ENCODE measurements at places on chromosomes 1 and 21.
A peak's percentile ranks its signal among the peaks of the same experiment; 100 is the strongest.

DNA sequence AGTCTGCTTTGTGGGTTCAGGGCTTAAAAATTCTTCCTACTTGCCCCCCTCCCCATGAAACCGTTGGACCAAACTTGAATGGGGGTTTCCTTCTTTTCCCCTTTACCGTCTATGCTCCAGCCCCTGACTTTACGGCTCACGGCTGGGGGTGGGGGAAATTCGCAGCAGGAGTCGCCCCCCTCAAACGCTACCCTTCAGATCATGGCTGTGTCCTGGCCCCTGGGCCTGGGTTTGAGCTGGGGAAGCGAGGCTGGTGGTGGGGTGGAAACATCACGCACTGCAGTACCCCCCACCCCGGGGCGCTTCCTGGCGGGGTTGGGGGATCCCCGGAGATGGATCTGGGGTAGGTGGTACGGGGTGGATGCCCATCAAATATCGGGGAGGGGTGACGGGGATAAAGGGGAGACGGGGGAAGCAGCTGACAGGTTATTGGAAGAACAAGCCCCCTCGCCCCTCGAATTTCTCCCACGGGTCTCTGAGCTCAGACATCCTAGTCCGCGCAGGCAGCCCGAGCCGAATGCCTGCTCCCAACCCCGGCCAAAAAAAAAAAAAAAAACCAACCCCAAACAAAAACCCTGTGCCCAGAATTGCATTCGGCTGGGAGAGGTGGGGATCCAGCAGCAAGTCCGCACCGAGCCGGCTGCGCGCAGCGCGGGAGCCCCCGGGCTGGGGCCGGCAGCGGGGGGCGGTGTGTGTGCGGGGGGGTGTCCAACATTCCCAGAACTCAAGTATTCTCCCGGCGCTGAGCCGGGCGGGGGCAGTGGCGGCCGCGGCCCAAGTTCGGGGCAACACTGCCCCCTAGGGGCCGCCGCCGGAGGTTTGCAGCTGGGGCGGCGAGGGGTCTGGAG, 59.0 kb upstream of the ACOT11 start:
- peak; percentile 92 for DNase-seq

GRCh38 chr1:36739703-36740289, 257.1 kb upstream of the CSF3R start:
- no peak for DNase-seq

GRCh38 chr21:27424601-27425000, 457.7 kb upstream of the ADAMTS5 start:
- no peak for DNase-seq

- no peak for DNase-seq
Measured at GRCh38 chr1:12405325-12406210, 175.7 kb downstream of the VPS13D start.

GRCh38 chr1:110433803-110434202, 17.1 kb upstream of the PROK1 start:
- no peak for DNase-seq

DNA sequence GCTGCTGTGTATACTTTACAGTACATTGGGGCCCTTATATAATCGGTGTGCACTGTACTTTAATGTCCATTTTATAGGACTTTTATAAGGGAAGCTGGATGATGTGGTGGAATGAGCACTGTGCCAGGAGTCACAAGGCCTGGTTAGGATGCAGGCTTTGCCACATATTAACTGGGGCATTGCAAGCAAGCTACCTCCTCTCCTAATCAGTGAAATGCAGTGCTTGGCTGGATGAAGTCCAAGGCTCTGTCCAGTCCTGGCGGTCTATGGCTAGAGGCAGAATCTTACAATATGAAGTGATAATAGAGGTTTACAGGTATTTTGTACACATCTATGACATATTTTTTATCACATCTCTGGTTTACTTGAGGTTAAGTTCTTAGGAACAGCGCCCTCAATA, 1.7 kb upstream of the PKP1 start:
- DNase-seq = no peak

GRCh38 chr1:147720557-147720956, 39.8 kb downstream of the GJA5 start:
- DNase-seq = no peak

- DNase-seq = no peak
Measured at GRCh38 chr21:36689324-36689723, 9.6 kb upstream of the SIM2 start.

- no peak for DNase-seq
Measured at GRCh38 chr1:192118881-192119405, 39.3 kb upstream of the RGS18 start.

- peak; percentile 79 for DNase-seq
Measured at GRCh38 chr1:110211496-110212168, 1.5 kb downstream of the KCNC4 start.

GRCh38 chr1:209176866-209177430, 406.6 kb upstream of the CAMK1G start:
- no peak for DNase-seq

- DNase-seq = no peak
Measured at GRCh38 chr1:232921381-232921780, 29.0 kb upstream of the NTPCR start.

DNA sequence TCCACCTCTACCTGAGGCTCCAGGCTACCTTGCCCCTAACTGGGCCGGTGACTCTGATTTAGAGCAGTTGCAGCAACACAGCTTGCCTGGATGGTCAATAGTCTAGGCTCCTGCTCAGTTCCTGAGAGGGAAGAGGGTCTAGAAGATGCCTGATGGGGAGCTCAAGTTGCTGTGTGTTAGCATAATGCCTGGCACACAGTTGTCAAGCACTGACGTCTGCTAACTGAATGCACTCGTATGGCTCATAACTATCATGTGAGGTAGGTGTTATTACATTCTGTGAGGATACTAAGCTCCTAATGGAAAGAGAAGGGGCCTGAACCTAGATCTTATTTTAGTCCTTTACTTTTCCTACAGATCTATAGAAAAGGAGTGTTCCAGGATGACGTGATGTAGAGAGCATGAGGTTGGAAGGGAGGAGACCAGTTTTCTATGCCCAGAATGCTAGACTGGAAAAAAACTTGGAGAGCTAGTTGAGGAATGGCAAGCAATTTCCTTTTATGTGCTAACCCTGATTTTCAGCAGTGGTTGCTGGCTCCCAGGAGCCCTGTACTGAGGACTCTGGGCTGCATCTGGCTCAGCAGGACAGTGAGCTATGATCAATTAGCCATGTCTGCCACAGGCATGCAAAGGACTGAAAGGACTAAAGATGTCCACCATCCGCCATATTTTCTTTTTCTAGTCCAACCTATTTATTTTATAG, 30.0 kb downstream of the FAM78B start:
- DNase-seq = no peak

DNA sequence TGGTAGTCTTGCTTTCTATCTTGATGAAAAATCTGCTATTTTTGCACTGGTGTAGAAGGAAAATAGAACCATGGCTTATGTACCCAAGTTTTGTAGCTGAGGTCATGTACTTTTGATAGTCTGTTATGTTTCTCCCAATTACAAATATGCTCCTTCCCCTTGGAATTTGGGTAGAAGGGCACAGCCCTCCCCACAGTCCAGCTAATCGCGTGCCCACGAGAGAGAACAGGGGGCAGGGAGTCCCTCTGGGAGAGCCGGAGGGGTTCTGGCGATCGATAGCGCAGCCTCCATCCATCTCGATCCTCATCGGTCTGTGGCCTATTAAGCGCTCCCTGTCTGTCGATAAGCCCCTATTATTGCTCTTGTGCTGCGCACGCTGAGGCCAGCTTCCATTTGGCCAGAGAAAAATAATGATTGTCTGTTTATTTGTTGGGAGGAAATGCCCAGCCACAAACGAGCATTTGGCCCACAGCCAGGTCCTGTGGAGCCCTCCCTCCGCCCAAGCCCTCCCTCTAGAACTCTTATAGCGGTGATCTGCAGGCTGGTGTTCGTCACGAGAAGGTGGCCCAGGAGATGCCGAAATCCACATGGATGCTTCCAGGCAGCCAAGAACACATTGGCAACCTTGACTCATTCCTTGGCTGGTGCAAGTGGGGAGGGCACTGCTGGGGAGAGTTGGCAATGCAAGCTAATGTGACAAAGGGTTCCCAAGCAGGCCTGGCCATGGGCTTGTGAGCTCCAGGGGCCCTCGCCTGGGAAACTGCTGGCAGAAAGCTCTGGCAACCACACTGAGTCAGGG, 134.7 kb upstream of the TNR start:
- no peak for DNase-seq

DNA sequence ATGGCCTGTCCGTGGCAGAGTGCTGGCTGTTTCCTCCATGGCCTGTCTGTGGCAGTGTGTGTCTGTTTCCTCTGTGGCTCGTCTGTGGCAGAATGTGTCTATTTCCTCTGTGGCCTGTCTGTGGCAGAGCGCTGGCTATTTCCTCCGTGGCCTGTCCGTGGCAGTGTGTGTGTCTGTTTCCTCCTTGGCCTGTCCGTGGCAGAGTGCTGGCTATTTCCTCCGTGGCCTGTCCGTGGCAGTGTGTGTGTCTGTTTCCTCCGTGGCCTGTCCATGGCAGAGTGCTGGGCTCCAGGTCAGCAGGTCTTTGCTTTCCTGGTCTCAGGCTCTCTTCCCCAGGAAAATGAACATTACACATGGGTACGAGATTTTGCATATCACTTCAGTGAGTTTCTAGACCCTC, 138.4 kb upstream of the IPO9 start:
- no peak for DNase-seq

- DNase-seq = peak; percentile 46
Measured at GRCh38 chr1:15946571-15947381, 29.1 kb downstream of the ZBTB17 start.

GRCh38 chr1:59261537-59261936, 35.4 kb upstream of the FGGY start:
- no peak for DNase-seq

GRCh38 chr1:30425046-30425445, 298.3 kb downstream of the MATN1 start:
- no peak for DNase-seq

DNA sequence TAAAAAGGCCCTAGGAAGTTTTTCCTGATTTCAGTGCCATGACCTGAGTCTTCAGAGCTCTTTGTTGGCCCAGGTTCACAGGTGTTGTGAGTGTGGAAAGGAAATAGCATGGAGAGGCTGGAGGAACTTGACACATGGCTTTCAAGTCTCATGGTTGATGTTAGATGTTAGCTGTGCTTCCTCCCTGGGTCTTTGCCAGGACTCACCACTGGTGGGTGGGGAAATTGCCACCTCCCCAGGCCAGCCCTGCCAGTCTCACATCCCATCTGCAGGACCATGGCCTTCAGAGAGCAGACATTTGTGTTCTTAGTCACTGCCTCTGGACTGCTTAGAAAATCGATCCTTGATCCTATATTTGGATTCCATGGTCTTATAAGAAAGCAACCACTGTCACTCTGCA, 383.2 kb downstream of the DISC1 start:
- DNase-seq = no peak

- DNase-seq = peak; percentile 32
Measured at GRCh38 chr21:45803618-45804340, 160.3 kb downstream of the PCBP3 start.

- DNase-seq = no peak
Measured at GRCh38 chr21:43375837-43376477, 51.0 kb downstream of the SIK1 start.

- peak; percentile 28 for DNase-seq
Measured at GRCh38 chr21:43192501-43193081, 23.8 kb downstream of the CRYAA start.

GRCh38 chr1:155884982-155885381, 25.6 kb downstream of the SYT11 start:
- no peak for DNase-seq

DNA sequence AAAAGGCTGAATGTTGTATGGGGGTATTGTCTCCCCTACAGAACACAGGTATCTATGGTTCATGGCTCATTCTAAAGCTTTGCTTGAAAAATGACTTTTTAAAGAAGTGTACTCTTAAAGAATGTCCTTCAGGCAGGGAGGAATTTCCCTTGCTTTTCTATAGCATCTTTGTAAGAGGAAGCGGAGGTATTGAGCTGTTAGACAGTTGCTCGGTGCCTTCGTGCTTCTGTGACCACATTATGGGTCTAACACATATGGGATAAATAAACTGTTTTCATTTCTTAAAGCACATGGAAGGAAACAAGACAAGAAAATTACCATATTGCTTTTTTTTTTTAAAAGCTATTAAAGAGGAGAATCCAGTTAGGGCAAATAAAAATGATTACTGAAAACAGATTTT, 182.9 kb downstream of the NTNG1 start:
- no peak for DNase-seq

DNA sequence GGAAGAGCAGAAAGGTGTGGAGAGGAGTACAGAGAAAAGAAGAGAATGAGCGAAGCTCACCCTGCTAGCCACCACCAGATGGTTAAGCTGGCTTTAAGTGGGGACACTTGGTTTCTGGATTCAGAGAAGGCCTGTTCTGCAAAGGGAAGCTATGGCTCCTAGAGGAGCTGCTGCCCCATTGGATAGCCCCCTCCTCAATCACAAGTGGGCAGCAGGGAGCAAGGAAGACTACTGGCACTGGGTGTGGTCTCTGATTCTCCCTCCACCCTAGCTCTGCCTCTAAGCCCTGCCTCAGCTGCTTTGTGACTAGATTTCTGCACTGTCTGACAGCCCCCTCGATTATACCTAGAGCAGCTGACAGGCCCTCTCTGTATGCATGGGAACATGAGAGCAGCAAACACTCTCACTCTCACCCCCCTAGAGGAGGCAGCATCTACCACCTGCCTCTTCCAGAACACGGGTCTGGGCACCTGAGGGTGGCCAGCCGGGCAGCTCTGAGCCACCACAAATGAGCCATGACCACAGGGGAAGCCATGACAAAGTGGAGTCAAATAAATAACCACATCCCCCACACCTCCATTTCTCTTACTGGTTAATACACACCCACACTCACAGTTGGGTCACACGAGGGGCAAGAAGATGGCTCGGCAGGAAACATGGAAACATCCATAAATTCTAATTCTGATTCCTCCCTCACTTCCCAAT, 13.6 kb downstream of the PLEKHA6 start:
- DNase-seq = no peak

DNA sequence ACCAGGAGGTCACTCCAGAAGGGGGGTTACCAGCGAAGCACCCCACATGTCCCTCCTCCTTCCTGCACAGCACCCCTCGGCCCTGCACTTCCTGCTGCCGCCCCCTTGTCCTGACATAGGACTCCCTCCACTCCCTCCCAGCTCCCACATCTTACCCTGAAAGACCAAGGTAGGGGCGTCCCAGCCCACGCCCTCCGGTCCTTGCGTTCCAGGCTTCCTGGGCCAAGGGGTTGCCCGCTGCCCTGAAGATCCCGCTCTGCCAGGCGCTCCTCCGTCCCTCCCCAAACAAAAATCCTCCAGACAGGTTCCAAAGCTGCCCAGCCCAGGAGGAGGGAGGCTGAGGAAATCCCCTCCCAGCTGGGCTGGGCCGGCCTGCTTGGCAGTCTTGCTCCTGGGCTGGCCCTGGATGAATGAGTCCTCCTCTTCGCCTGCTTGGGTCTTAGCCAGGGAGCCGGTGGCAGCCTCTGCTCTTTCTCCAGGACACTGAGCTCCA, at the start of gene RHBDL2:
Gene RHBDL2 (minus strand): TSS at position 304 of the 493 bp plus-strand sequence. CDS start 22,618 bp downstream, outside the sequence.
- no peak for DNase-seq

- no peak for DNase-seq
Measured at GRCh38 chr1:115284209-115284608, 53.8 kb downstream of the NGF start.

GRCh38 chr1:229582715-229583114, 24.2 kb upstream of the ABCB10 start:
- no peak for DNase-seq

GRCh38 chr21:21238629-21239400, 240.6 kb downstream of the NCAM2 start:
- no peak for DNase-seq

- DNase-seq = no peak
Measured at GRCh38 chr21:43984905-43985689, 27.0 kb upstream of the TRAPPC10 start.

Measured in activated CD8-positive, alpha-beta memory T cell treated with anti-CD3 and anti-CD28 coated beads, Interleukin-2, amount 50 U/mL, for 48 hours (primary cell).